Temporal lobe (tissue), 4 donors: ENCODE measurements at places on chromosomes 1 and 21. TPM values are rescaled to one million over a fixed set of nuclear protein-coding genes. Genes with fewer than 3 reads are reported as not detected.

The OR2W3 gene
- 2.5 TPM for total RNA-seq

The EVI5 gene
- total RNA-seq: 43.5 TPM

The TRIM67 gene
- 46.7 TPM for total RNA-seq

The TGFBR3 gene
- total RNA-seq: 4.4 TPM

The PTPN14 gene
- 3.4 TPM for total RNA-seq

The TBX19 gene
- total RNA-seq: 0.25 TPM
